ENCODE measurements at places on chromosomes 3 and 15.
A peak's percentile ranks its signal among the peaks of the same experiment; 100 is the strongest.

GRCh38 chr3:5616873-5617272 is 429.4 kb downstream of the EDEM1 start:
- no peak for DNase-seq

DNA sequence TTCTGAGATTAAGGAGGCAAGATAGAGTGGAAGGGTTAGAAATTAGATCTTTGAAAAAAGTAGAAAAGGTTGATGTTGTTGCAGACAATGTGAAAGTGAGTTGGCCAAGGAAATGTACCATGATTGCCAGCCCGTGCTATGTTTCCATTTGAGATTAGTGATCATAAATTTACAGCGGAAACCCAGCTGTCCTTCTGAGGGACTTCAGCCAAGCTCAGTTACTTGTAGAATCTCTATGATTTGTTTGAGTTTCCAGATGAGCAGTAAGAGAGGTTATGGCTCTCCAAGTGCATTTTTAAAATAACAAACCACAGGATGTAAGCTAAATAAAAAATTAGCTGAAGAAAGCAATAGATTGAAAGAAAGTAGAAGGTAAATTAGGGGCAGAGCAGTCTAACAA is 54.2 kb upstream of the RBMS3 start:
- no peak for DNase-seq

- no peak for DNase-seq
These were observed 1115.1 kb upstream of the CADM2 start for GRCh38 chr3:83843716-83844115.

- DNase-seq: no peak
These were observed 403.5 kb downstream of the FHIT start for GRCh38 chr3:60847791-60848190.

GRCh38 chr3:77247817-77248216 is 207.9 kb downstream of the ROBO2 start:
- DNase-seq: no peak

GRCh38 chr3:195914648-195915473 is 6.5 kb upstream of the TNK2 start:
- peak; percentile 97 for DNase-seq

DNA sequence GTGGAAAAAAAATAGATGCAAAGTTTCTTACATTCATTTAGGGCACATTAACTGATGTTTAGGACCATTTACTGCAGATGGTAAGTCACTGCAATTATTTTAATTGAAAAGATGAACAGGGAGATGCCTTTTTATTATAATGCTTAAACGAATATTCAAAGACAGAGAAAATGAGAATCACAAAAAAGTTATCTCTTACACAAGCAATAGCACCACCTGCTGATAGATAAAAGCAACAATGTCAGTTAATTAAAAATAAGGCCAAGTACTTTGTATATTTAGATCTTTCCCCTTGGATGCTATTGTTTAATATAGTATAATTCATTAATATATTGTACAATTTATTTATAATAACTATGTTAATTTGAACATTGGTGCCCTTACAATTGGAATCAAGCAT is 55.9 kb downstream of the IFT80 start:
- DNase-seq: no peak

DNA sequence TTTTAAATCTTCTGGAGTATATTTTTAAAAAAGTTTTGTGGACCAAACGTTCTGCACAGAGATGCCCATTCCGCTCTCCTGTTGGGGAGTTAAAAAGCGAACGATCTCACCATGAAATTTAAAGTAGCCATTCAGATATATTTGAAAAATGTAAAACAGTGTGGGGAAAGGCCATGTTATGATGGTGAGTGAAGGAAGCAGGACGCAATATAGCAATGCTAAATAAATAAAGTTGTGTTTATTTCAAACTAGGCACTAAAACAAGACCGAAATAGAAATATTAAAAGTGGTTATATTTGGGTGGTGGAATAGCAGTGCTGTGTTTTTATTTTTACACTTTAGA is 327 bp upstream of the CCDC13 start:
- no peak for DNase-seq

- no peak for DNase-seq
These were observed 23.9 kb upstream of the FRMD4B start for GRCh38 chr3:69409831-69410230.

DNA sequence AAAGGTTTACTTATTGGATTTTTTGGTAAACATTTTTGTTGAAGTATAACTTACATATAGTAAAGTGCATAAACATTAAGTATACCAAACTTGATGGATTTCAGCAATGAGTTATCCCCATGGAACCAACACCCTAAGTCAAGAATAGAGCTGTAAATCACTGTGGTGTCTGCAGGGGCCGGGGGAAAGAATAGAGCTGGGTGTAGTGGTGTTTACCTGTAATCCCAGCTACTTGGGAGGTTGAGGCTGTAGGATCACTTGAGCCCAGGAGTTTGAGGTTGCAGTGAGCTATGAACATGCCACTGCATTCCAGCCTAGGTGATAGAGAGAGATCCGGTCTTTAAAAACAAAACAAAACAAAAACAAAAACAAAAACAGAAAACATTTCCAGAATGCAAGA is 13.3 kb upstream of the FEM1B start:
- DNase-seq: no peak

GRCh38 chr3:152021951-152022461 is 148.6 kb downstream of the SUCNR1 start:
- no peak for DNase-seq

GRCh38 chr15:74315626-74316025 is 51.8 kb downstream of the CYP11A1 start:
- no peak for DNase-seq

DNA sequence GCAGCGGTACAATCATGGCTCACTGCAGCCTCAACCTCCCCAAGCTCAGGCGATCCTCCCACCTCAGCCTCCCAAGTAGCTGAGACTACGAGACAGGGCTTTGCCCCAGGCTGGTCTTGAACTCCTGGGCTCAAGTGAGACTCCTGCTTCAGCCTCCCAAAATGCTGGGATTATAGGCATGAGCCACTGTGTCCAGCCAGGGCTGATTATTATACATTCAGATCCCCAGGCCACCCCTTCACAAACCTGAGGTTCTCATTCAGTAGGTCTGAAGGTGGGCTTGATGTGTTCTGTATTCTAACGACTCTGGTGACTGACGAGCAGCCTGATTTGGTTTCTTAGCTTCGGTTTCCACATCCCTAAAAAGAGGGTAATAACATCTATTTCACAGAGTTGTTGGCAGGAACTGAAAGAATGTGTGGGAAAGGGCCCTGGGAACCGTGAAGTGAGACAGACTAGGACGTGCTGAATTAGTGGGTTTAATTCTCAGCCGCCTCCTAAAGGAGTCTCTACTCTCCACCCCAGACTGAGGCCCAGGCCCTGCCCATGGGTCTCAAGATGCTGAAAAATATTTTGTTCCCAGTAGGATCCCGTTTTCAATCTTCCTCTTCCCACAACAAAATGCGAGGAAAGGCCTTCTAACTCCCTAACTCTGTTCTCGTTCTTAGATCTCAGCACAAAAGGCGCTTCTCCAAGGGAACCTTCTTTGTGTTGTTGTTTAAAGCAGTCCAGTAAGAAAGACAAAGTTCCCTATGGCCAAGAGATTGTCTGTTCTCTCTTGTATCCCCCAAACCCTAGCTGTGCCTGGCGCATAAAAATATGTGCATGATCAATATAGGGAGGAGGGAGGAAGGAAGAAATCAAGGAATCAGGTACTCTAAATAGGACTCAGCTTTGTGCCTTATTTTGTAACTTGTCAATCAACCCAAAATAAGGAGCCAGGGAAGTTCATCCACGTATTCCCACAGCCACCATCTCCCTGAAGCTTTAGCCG is 210.0 kb upstream of the TOPAZ1 start:
- no peak for DNase-seq

DNA sequence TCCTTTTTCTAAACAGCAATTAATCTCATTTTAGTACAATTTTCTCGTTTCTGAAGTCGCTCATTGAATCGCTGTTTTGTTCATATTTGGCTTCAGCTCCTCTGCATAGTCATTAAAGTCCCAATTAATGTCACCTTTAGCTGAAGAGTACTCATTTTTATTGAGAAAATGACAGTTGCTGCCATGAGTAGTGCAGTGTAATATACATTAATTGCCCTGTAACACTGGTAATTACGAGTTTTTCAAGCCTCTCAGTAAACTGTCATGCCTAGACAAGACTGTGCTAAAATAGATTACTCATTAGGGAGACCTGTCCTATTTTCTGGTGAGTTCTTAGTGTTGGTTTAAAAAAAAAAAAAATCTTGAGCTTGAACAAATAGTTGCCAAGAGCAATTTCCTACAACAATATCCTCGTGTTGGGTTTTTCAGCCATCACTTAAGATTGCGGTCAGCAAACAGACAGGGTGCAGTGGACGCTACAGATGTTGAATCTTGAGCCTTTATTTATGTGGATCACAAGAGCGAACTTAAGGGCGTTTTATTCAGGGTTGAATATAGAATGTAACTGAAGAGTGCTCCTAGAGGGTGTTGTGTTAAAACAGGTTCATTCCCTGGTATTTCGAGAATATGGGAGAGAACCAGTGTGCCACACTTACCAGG is 176.0 kb downstream of the CDIN1 start:
- no peak for DNase-seq

- no peak for DNase-seq
These were observed 46.3 kb downstream of the DHX30 start for GRCh38 chr3:47849186-47849698.

GRCh38 chr3:87792534-87793336 is 266.1 kb downstream of the CGGBP1 start:
- peak; percentile 38 for DNase-seq

DNA sequence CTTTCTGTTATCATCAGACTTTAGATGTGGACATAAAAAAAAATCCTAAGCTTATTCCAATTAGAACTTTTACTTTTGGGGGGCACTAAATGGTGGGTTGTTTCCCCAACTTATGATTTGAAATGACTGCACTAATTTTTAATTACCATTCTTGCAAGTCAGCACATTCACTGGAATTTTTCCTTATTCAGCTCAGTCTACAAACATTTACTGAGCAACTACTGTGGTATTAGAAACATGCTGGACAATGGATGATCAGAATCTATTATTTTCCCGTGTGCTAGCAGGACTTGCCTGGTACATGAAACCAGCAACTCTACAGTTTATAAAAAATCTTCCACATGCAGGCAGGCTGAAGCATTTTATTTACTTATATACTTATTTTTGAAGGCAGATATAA is 273.6 kb downstream of the FOXP1 start:
- DNase-seq: no peak

- no peak for DNase-seq
These were observed 527.7 kb upstream of the TGFBR2 start for GRCh38 chr3:30078736-30079135.

DNA sequence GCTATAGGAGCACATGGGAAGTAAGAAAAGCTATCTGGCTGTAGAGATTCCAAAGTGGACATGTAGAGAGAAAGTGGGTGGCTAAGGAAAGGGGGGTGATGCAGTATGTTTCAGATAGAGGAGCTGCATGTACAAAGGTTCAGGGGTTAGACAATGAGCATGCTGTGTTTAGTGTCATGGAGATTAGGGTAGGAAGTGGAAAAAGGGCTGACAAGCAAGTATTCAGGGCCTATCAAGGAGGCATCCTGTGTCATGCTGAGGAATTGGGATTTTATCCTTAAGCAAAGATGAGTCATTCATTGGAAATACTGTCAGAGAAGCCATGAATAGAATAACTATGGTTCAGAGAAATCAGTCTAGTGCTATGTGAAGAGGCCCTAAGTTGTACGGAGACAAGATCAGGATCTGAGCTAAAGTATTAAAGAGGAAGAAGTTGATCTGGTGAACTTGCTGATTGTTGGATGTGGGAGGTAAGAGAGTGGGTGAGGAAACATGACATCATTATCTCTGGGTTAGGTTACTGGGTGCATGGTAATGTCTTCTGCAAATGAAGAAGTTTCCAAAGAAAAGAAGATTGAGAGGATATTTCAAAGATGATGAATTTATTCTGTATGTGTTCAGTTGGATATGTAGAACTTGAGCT is 176.7 kb upstream of the GOLIM4 start:
- no peak for DNase-seq

DNA sequence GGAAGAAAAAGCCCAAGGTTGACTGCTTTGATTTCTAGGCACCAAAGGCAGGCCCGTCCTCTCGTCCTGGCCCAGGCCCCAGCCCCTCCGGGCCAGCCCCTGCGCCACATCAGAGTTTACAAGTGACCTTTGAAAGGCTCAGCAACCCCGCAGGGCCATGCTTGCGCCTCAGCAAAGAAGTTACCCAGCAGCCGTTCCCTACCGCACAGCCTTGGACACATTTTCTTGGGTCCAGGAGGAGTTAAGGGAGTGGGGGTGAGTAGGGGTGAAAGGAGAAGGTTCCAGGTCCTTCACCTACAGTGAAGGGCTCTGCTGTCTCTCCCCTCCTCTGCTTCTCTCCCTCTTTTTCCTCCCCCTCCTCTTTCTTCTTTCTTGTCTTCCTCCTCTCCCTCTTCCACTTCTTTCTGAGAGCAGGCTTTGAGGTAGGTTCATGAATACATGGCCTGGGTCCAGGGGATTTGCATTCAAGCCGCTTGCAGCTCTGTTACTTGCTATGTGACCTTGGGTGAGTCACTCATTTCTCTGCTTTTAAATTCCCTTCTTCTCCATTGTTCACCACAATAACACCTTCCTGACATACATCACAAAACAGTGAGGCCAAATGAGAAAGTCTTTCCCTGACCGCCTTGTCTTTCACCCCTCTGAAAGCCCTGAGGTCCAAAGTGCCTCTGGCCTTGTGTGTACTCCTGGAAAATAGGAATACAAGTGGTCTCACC is 223.3 kb upstream of the TPRG1 start:
- DNase-seq: no peak

- DNase-seq: no peak
These were observed 759 bp upstream of the TTBK2 start for GRCh38 chr15:42921342-42921731.

DNA sequence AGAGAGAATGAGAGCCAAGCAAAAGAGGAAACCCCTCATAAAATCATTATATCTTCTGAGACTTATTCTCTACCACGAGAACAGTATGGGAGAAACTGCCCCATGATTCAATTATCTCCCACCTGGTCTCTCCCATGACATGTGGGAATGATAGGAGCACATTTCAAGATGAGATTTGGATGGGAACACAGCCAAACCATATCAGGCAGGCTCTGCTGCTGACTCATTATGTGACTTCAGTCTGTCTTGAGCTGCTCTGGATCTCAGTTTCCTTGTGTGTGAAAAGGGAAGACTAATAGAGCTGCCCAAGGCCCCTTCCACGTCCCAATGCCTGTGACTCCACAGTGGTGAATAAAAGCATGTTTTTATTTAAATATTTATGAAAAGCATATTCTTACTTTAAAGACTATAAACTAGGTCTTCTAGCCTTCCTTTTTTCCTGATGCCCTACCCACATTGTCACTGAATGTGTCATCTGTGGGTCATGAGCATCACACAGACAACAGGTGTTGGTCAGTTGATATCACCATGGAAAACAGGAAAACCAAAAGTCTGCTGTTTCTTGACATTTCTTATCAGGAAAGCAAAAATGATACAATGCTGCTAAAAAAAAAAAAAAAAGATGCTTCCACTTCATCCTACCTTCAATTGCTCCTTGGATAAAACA is 96.0 kb upstream of the PPP2R3A start:
- DNase-seq: no peak

Data from hepatic stellate cell (primary cell).